Activated CD4-positive, CD25-positive, alpha-beta regulatory T cell treated with anti-CD3 and anti-CD28 coated beads, Interleukin-2, amount 50 U/mL, for 72 hours (primary cell): ENCODE measurements at places on chromosomes 11 and 22.

DNA sequence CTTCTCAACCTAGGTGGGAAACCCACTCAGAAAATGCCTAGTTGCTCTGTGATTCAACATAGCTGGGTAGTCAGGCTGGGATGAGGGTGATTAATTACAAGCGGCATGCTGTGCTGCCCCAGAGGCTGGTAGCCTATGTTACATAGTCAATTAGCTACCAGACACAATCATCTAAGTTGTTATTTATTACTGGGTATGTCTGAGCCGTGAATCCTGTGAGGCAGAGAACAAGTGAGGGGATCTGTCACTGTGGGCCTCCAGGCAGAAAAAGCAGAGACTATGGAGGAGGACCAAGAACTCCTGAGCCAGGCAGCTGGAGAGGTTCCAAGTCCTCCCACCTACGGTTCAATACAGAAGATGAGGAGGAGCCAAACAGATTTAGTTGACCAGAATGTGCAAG lies 186.6 kb upstream of the BDNF start:
- no peak for DNase-seq

- DNase-seq: no peak
These were observed 3.8 kb downstream of the ALKBH8 start for GRCh38 chr11:107561688-107562087.

- no peak for DNase-seq
These were observed 12.9 kb upstream of the CRKL start for GRCh38 chr22:20904008-20904979.

DNA sequence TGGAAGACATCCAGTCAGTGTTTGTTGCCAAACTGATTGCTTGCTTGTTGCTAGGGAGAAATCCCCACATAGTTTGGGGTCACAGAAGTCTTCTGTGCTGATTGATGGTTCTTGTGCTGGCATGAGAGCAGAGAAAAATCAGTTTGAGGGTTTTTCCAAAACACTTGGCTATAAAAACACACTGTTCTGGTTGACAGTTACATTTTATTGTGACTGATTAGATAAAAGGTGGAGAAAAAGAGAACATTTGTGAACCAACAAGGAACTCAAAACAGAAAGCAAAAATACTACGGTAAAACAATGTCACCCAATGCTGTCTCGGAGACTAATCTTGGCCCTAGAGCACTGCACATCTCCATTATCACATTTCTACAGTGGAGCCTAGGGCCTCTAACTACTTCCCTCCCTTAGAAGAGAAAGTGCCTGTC lies 14.4 kb upstream of the EIF4G2 start:
- DNase-seq: no peak

DNA sequence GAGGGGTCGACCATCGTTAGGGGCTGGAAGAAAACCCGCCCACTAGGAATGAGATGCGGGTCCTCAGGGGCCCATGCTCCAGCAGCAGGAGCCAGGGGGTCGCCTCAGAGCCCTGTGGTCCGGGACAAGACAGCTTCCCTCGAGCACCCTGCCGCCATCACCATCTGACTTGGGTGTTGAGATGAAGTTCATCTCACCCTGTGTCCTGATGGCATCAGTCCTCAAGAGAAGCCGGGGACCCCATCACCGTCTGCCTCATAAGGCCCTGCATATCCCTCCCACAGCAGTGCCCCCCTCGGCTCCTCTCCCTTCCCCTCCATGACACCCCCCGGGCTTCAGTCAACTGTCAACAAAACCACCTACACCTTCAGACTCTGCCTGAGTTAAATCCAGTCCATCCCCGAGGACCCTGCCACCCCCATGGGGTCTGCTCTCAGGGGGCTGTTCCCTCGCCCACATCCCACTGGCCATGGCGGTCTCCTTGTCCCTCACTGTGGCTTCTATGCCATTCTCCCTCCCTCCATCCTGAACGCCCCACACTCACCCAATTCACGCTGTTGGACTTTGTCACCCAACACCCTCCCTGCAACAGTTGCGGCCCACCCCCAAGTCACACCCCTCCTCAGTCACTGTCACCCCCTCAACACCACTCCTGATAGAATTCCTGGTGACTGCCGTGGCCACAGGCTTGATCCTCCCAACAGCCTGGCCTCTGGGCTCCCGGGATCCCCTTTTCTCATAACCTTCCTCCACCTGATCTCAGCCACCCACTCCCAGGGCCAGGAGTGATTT lies 87.7 kb upstream of the RTL6 start:
- DNase-seq: no peak
